ENCODE measurements at places on chromosomes 5 and 9. TPM values are rescaled to one million over a fixed set of nuclear protein-coding genes. Genes with fewer than 3 reads are reported as not detected.

- DNase-seq = no peak
Observed at GRCh38 chr9:84827216-84827765, 157.8 kb downstream of the NTRK2 start.

- no peak for DNase-seq
Observed at GRCh38 chr9:91166796-91167366, 194.8 kb downstream of the AUH start.

- DNase-seq = peak; percentile 49
Observed at GRCh38 chr9:95511952-95512708, 4.6 kb downstream of the PTCH1 start.

The SLC6A3 gene
- total RNA-seq = not detected

DNA sequence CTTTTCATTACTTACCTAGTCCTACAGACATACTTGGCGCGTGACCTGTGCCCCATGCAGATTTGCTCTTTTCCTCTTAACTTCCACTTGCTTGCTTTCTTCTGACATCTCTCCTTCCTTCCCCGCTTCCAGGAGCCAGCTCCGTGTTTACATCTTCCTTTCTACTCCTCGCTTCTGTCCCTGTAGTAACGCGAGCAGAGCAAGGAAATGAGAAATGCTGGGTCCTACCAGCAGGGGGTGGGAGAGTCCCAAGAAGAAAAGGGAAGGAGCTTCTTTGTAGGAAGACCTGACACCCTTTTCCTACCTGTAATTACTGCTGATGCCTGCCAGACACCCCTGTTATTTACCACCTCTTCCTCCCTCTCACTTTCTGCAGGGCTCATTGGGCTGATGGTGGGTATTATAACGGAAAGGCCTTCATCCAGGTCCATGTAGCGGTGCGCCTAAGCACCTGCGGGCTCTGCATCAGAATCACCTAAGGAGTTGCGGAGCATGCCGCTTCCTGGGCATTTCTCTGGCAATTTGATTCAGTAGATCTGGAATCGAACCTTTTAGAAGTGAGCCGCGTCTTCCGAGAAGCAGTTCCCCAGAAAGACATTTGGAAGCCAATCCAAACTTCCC, 1260.8 kb upstream of the WWC1 start:
- DNase-seq = no peak

The PTPRD gene
- total RNA-seq = not detected

The SPINK1 gene
- not detected for total RNA-seq

DNA sequence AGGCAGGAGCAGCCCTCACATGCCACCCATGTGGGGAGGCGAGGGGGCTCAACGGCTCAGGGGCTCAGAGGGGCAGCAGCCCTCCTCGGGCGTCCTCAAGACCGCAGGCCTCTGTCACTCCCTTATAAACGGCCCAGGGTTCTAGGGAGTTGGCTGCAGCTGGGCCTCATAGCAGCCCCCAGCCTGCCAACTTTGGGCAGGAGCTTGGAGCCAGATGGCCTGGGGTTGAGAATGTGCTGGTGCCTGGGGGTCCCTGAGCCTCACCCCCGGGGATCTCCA, 51.0 kb upstream of the RNU6ATAC start:
- no peak for DNase-seq

The GABRA6 gene
- total RNA-seq = not detected

The MVB12B gene
- 6.6 TPM for total RNA-seq

- peak; percentile 33 for DNase-seq
Observed at GRCh38 chr9:88660611-88661010, 125.6 kb downstream of the NXNL2 start.

The WDR31 gene
- 1.3 TPM for total RNA-seq

The SLC6A7 gene
- not detected for total RNA-seq

DNA sequence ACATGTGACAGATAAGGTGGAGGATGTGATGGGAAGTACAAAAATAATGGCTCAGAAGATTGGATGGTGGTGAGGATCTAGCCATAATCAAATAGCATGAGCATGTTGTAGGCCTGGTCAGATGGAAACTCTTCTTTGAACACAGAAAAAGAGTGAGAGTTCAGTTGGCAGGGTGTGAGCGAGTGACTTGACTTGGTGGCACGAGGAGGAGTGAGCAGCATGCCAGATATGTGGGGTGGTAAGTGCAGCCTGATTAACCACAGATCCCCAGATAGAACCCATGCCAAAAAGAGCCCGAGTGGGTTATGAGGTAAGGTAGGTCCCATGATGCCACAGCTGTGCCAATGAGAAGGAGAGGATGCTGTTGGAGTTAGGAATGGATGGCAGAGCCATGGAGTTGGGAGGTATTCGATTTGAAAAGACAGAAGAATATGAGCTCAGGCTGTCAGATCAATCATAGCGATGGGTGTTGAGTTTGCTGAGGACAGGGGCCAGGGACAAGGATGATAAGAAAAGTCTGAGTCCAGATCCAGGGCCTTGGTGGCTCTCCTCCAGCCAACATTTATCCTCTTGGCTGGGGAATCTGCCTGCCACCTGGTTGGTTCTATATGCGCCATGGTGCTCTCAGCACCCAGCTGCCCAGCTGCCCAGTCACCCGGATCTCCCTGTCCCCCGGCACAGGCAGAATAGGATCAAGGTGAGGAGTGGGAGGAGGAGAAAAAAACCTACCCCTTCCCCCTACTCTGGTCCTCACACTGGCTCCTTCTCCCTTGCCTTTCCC, 16.5 kb downstream of the GARNL3 start:
- no peak for DNase-seq

- no peak for DNase-seq
Observed at GRCh38 chr9:87227456-87227855, 270.2 kb upstream of the DAPK1 start.

The SELENOP gene
- not detected for total RNA-seq

All from activated CD8-positive, alpha-beta T cell treated with anti-CD3 and anti-CD28 coated beads for 36 hours (primary cell).